ENCODE measurements at places on chromosomes 5 and 9.

DNA sequence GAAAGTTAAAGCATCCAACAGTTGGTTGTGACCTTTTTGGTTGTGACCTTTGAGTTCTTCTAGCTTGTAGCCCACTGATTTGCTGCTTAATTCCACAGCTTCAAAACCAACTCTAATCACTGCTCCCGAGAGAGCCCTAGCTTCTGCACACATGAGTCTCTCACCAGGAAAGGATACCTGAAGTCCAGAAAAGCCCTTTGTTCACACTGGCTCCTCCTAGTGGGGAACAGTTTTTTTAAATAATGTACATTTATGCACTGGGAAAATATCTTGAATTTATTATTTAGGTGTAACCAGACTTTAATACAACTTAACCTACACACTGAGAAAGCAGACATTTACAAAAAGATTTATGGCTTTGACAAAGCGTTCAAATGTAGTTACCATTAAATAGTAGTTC is 120.2 kb upstream of the CCDC152 start:
- DNase-seq, result peak; percentile 76

GRCh38 chr5:127260686-127261085 is 29.9 kb upstream of the MEGF10 start:
- no peak for DNase-seq

- no peak for DNase-seq
Observed at GRCh38 chr9:131399972-131400371, 6.1 kb downstream of the PRRC2B start.

DNA sequence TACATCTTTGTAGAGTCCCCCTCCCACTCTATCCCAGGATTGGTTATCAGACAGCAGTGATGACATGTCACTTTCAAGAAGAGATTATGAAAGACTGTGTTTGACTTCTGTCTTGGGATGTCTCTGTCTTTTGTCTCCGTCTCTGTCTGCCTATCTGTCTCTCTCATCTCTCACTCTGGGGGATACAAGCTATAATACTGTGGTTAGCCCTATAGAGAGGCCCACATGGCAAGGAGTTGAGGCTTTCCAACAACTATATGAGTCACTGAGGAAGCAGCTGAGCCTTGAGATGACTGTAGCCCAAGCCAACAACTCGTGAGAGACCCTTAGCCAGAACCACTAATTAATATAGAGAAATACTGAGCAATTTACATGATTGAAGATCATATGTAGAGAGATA is 284.8 kb downstream of the PDE4D start:
- no peak for DNase-seq

DNA sequence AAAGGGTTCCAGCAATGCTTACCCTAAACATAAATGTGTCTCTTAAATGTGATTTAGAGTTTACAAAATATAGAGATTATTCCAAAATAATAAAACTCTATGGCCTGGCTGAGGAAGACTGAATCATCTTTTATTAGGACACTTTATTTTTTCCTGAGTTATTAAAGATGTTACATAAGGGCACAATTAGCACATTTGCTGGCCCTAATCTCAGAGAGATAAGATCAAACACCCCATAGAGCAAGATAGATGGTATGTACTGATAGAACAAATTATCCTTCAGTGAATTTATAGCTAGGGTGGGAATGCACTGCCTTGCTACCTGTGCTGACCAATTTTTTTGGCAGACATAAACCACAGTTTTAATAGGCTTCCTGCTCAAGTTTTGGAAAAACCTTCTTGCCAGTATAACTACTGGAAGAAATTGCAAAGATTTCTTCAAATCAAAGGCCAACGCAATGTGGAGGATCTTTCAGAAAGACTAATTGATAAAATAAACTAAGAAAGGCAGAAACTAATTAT is 367.1 kb upstream of the MPDZ start:
- peak; percentile 41 for DNase-seq
